ENCODE measurements at places on chromosomes 12 and 14.

GRCh38 chr14:55754471-55754870 is 174.5 kb downstream of the KTN1 start:
- DNase-seq, result no peak

- DNase-seq, result no peak
Measured at GRCh38 chr12:28489246-28489645, 299.0 kb downstream of the CCDC91 start.

- no peak for DNase-seq
Measured at GRCh38 chr12:34206061-34206785, 183.9 kb downstream of the ALG10 start.

DNA sequence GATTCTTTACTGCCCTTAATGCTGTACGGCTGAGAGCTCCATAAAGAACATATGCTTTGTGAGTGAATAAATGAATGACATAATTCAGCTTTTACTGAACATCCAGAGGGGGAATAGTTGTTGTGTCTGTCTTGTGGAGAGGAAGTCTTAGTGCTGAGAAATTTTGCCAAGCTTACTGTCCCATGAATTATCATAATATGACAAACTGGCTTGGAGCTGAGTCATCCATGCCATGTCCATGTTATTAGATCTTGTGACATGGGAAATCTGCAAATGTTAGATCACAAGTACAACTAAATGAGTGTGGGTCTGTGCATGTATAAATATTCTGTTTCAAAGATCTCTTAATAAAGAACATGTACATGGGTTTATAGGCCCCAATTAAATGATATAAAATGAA is 350.4 kb downstream of the BMP4 start:
- no peak for DNase-seq

- DNase-seq, result no peak
Measured at GRCh38 chr12:103947871-103948555, 17.7 kb upstream of the TDG start.

DNA sequence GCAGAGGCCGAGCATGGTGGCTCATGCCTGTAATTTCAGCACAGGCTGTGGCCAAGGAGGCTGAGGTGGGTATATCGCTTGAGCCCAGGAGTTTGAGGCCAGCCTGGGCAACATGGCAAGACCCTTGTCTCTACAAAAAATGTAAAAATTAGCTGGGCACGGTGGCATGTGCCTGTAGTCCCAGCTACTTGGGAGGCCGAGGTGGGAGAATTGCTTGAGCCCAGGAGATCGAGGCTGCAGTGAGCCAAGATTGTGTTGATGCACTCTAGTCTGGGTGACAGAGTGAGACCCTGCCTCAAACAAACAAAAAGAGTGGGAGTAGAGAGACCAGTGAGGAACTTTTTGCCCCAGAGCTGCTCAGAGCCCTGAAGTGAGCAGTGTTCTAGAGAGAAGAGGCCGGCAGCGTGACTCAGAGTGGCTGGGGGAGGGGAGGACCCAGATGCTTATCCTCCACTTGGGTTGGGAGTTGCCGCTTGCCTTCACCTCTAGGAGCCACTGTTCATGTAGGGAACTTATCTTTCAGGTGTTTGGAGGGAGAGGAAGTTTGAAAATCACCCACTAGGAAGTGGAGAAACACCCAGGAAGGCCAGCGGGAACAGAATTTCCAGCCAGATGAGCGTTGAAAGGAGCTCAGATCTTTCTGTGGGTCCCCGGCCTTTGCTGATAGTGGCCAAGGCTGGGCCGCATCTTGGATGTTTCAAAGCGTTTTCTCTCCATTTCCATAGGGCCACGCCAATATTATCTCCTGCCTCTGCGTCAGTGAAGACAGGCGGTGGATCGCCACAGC is 15.3 kb downstream of the CFAP251 start:
- DNase-seq, result no peak

DNA sequence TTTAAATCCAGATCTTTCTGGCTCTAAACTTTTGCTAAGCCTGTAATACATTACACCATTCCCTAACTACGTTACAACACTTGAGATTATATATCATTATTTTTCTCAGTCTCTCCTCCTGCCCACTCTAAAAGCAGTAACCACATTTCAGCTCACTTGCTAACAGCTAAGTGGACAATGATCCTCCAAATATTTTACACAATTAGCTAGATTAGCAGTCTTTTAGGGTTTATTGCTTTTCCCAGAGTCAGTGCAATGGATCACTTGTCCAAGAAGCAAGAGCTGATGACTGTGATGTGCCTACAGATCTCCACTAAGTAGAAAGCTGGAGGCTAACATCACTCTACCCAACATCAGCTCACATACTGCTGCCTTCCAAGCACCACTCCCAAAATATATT is 17.6 kb downstream of the CPNE8 start:
- no peak for DNase-seq

- DNase-seq, result no peak
Measured at GRCh38 chr12:10159280-10159679, 12.7 kb downstream of the OLR1 start.

GRCh38 chr12:113464852-113465719 is 6.6 kb downstream of the LHX5 start:
- no peak for DNase-seq

DNA sequence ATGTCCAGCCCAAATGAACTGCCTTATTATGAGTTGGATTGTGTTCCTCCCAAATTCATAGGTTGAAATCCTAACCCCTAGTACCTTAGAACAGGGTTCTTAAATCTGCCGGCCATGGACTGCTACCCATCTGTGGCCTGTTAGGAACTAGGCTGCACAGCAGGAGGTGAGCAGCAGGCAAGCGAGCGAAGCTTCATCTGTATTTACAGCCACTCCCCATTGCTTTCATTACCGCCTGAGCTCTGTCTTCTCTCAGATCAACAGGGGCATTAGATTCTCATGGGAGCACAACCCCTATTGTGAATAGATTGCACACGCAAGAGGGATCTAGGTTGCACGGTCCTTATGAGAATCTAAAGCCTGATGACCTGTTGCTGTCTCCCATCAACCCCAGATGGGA is 9.8 kb upstream of the EML5 start:
- no peak for DNase-seq

All from cortex of kidney (tissue), 1 donor.